ENCODE measurements at places on chromosomes 4 and X. TPM values are rescaled to one million over a fixed set of nuclear protein-coding genes. Genes with fewer than 3 reads are reported as not detected.

DNA sequence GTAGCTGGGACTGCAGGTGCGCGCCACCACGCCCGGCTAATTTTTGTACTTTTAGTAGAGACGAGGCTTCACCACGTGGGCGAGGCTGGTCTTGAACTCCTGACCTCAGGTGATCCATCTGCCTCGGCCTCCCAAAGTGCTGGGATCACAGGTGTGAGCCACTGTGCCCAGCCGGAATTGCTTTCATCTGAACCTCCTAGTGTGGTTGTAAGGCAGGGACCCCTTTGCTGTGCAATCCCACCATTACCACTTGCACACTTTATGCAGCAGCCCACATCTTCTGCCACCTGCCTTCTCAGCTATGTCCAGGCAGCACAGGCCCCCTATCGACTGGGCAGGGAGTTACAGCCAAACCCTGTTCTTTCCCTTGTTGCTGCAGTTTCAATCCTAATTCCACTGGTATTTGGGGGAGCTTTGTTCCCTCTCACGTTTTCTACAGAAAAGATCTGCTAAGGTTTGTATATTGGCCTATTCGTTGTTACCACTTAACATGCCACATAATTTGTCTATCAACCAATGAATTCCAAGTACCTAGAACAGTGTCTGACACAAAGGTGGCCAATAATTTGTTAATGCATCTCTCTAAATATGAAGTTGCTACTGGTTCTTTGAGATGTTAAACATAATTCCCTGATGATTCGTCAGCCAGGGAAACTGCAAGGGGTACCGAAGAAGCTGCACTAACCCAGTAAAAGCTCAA, 6.5 kb downstream of the RPL39 start:
- DNase-seq = no peak

GRCh38 chrX:46573892-46574773, 568 bp downstream of the CHST7 start:
- DNase-seq = peak; percentile 32

The DCTD gene
- 33.9 TPM for total RNA-seq

GRCh38 chr4:144564358-144564757, 81.6 kb upstream of the HHIP start:
- no peak for DNase-seq

The UVSSA gene
- total RNA-seq = 7.1 TPM

DNA sequence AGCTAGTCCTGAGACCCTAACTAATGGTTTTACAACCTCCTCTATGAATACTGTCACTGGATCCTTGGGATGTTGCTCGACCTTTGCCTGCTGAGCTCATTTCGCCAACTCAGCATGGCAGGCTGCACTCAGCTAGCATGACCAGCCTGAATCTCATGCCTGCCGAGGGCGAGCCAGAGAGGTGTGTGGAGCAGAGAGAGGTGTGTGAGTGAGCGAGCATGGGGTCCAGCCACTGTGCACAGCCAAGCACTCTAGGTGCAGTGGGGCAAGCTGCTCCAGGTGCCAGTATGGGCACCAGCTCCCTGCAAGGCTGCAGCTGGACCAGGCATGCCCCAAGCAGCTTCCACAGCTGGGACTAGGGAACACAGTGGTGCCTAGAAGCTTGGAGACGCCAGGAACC, 410.9 kb downstream of the PCDH10 start:
- DNase-seq = no peak

DNA sequence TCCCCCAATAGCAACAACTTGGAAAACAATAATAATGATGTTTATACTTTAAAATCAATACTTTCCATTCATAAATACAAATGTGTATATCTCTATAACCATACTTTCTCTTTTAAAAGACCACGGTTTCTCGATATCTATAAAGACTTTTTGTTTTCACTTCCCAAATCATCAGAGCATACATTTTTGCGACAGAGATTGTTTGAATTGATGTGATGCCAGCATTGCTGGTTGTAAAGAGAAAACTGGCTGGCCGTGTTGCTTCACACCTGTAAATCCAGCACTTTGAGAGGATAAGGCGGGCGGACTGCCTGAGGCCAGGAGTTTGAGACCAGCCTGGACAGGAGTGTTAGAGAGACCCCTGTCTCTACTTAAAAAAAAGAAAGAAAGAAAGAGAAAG, 77.6 kb upstream of the ZNF518B start:
- DNase-seq = no peak

DNA sequence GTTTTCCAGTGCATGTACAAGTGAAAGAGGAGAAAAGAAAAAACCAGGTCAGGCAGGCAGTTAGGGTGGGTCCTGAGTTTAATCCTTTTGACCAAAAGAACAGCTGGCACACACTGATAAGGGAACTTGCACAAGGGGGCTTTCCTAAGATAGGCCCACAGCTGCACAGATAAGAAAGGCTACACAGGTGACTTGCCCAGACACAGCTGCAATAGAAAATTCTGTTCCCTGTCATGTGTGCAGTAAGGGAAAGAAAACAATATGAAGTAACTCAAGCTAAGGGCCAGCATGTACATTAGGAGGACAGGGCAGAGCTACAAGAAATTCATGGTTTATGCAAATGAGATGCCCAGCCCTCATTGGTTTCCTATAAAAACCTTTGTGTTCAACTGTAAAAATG, 32.9 kb downstream of the LUZP4 start:
- DNase-seq = no peak

DNA sequence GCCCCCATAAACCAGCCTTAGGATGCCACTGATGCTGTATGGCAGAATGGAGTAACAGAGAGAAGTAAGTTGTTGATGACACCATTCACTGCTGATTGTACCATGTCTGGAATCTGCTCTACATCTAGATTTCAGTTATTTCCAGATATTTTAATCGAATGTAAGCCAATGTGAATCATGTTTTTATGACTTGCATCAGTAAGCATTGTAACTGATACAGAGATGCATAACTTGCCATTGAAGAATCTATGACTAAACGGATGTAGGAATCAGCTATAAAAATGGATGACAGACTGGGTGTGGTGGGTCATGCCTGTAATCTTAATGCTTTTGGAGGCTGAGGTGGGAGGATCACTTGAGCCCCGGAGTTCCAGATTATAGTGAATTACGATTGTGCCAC, 161.0 kb upstream of the GATB start:
- no peak for DNase-seq

DNA sequence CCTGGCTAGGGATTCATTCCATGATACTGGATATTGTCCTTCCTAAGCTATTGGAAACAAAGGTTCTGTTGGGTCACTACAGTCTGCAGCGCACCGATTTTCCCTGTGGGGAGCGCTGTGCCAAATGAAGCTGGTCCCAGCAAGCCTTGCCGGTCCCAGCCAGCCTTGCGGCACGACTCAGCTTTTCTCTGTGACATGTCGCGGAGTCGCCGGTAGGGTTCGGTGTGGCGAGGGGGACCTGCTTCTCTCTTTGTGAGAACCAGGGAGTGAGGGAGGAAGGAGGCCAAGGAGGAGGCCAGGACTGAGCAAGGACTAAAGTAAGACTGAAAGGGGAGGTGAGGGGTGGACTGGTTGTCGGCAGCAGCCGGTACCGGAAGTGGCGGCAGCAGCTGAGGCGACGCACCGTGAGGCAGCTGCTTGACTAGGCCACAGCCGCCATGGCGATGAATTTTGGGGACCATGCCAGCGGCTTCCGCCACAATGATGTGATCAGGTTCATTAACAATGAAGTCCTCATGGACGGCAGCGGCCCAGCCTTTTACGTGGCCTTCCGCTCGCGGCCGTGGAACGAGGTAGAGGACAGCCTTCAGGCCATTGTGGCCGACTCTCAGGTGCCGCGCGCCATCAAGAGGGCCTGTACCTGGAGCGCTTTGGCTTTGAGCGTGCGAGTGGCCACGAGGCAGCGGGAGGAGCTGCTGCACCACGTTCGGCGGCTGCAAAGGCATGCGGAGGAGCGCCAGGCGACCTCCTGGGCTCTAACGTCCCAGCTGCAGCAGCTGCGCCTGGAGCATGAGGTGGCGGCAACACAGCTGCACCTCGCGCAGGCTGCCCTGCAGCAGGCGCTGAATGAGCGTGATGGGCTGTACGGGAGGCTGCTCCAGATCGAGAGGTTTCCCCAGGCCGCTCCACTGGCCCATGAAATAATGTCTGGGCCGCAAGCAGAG, at the start of gene TEX13D:
Gene TEX13D (plus strand): TSS at position 180 of the 944 bp plus-strand sequence. CDS start 258 bp downstream, at position 438.
- no peak for DNase-seq

DNA sequence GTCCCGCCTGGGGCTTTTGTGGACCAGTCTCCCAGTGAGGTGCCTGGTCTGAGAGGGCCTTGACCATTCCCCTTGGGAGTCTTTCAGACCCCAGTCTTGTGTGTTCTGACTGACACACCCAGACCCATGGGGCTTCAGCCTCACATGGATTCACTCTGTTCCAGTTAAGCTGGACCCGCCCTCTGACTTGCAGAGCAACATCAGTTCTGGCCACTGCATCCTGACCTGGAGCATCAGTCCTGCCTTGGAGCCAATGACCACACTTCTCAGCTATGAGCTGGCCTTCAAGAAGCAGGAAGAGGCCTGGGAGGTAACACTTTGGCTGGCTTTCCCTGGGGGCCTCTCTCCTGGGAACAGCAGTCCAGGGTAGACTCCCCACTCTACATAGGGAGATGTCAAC, 6.8 kb downstream of the IL9R start:
- no peak for DNase-seq

GRCh38 chrX:26466387-26466786, 250.4 kb downstream of the MAGEB5 start:
- DNase-seq = no peak

GRCh38 chr4:118345813-118346212, 7.0 kb downstream of the PRSS12 start:
- DNase-seq = no peak

DNA sequence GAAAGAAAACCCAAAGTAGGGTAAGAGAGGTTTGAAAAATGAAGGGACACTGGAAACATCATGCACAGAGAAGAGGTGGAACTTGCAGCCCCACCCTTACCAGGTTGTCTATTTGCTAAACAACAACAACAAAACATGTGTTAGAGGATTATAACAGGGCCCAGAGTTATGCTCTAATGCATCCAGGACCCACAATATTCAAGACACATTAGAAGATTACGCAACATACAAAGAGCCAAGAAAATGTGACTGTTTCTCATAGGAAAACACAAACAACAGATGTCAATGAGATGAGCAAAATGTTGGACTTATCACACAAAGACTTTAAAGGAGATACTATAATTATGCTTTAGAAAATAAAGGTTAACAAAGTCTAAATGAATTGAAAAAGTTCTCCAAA, 128.5 kb downstream of the LRBA start:
- no peak for DNase-seq

DNA sequence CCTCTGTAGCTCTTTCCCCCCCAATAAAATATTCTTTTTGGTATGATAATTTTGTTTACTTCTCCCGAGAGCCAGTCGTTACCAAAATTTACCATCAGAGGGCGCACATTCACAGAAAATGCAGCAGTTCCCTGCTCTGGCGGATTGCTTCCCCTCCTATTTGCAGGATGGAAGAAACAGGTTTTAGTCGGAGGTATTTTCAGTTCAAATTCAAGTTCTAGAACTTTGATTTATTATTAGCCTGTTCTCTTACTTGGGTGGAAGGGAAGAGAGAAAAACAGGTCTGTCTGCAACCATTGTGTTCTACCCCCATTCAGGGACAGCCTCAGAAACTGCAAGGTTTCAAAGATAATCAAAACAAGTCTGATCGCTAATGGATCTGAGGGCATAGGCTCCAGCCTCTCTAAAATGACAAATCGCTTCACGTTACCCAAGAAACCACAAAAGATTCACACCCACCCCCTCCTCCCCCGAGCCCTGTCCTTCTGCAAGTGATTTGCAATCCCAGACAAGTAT, 263.8 kb upstream of the RPS6KA3 start:
- no peak for DNase-seq

GRCh38 chr4:12729384-12729783, 754.8 kb downstream of the RAB28 start:
- no peak for DNase-seq

The RHOXF2 gene
- total RNA-seq = not detected

The S100G gene
- total RNA-seq = not detected

GRCh38 chr4:120261117-120261516, 194.5 kb upstream of the MAD2L1 start:
- no peak for DNase-seq

GRCh38 chr4:6264225-6264540, 5.5 kb upstream of the WFS1 start:
- peak; percentile 51 for DNase-seq

The VCX2 gene
- total RNA-seq = not detected

- DNase-seq = no peak
These were observed 24.9 kb upstream of the RPL39 start for GRCh38 chrX:119816300-119816699.

The FGFBP2 gene
- 15.8 TPM for total RNA-seq

The UGT8 gene
- not detected for total RNA-seq

The CENPVL2 gene
- total RNA-seq = not detected

DNA sequence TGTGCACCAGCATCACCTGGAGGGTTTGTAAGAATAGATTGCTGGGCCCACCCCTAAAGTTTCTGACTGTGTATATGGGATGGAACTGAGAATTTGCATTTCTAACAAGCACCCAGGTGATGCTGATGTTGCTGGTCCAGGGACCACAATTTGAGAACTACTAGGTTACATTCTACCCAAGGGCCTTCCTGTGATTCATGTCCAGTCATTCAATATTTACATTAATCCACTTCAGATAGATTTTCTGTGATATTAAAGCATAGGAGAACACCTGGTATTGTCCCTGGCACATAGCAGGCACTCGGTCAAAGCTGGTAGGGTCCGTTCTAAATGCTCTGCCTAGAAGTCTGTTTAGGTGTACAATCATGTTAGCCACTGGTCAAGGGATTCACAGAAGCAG, 19.5 kb upstream of the XPNPEP2 start:
- DNase-seq = no peak

DNA sequence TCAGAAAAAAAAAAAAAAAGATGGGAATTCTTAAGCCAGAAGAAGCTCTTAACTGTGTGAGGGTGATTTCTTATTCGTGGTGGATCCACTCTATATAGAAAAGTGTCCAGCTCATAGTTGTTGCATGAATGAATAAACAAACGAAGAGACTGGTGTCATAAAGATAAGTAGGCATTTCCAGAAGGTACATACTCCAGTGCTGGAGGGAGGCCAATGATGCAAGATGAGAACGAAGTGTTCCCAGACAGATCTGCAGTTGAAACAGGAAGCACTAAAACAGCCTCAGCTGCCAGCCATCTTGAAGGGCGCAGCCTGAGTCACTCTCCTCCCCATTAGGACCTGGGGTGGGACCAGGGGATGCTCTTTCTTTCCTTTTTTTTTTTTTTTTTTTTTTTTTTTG, 47.4 kb upstream of the HOPX start:
- DNase-seq = peak; percentile 33

The GAGE13 gene
- not detected for total RNA-seq

- no peak for DNase-seq
These were observed 27.8 kb upstream of the BMP2K start for GRCh38 chr4:78748381-78748780.

- no peak for DNase-seq
These were observed 19.5 kb downstream of the COMMD8 start for GRCh38 chr4:47444031-47444430.

The PPM1K gene
- 331 TPM for total RNA-seq

GRCh38 chr4:14064984-14065383, 437.5 kb upstream of the BOD1L1 start:
- no peak for DNase-seq

- DNase-seq = no peak
These were observed 173.9 kb upstream of the PGRMC2 start for GRCh38 chr4:128461291-128462102.

GRCh38 chrX:126489116-126489695, 63.4 kb downstream of the DCAF12L1 start:
- no peak for DNase-seq

The KIAA1210 gene
- total RNA-seq = not detected

Measured in heart right ventricle (tissue), 16 donors.